Ureter (tissue), 1 donor: ENCODE measurements at places on chromosomes 1 and 21. TPM values are rescaled to one million over a fixed set of nuclear protein-coding genes. Genes with fewer than 3 reads are reported as not detected.

The LRRC3 gene
- 3.8 TPM for total RNA-seq

GRCh38 chr1:4379451-4380175 is 274.8 kb upstream of the AJAP1 start:
- DNase-seq = no peak

The NEK2 gene
- total RNA-seq = not detected

GRCh38 chr1:197197430-197197997 is 51.0 kb upstream of the ASPM start:
- no peak for DNase-seq

DNA sequence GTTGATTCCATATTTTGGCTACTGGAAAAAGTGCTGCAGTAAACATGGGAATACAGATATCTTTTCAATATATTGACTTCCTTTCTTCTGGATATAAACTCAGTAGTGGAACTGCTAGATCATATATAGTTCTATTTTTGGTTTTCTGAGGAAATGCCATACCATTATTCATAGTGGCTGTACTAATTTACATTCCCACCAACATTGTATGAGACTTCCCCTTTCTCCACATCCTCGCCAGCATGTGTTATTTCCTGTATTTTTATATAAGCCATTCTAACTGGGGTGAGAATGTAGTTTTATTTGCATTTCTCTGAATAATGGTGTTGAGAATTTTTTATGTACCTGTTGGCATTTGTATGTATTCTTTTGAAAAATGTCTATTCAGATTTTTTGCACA is 385.2 kb downstream of the NUF2 start:
- no peak for DNase-seq
